ENCODE measurements at places on chromosomes 13 and 19.
A peak's percentile ranks its signal among the peaks of the same experiment; 100 is the strongest.

- peak; percentile 60 for DNase-seq
These were observed 709 bp downstream of the N4BP2L1 start for GRCh38 chr13:32426990-32427851.

DNA sequence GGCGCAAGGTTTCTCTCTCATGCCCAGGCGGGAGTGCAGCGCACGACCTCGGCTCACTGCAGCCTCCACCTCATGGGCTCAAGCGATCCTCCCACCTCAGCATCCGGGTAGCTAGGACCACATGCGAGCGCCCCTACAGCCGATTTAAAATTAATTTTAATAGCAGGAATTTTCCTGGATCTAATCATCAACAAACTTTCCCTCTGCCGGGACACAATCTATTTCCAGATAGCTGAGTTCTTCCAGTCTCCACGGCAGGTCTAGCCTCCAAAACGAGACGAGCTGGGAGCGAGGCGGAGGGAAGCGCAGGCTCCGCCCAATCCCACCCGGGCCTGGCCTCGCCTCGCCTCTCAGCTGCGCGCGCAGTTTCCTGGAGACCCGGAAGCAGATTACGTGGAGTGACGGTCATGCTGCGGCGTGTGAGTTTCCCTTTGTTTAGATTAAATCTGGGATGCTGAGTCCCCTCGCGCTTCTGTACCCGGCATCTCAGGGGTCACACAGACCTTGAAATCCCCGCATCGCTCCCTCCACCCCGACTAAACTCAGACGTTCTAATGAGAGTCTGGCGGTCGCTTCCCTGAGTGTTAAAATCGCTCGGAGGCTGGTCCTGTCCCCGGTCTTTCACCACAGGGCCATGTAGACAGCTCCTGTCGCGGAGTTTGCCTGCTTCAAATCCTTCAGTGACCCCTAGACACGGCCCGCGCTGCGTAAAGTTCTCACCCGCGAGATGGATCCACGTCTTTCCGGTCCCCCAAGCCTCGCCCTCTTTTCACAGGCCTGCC lies at the start of gene ZNF880:
Gene ZNF880 (plus strand): TSS at position 365 of the 782 bp plus-strand sequence. CDS start 43 bp downstream, at position 408.
- peak; percentile 86 for DNase-seq

DNA sequence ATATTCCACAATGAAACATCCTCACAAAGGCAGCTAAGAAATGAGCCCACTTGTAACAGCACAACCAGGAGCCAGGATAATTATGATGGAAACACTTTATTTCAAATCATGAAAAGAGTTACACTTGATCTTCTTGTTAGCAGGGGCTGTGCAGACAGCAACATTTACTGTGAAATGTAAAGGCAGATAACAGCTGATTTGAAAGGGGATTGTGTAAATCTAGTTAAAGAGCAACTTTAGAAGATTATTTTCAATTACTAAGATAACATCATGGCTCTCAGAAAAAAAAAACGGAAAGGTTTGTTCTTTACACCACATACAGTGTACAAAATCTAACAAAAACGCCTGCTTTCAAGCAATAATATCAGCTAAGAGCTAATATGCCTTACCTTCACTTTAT lies 22.4 kb downstream of the ENOX1 start:
- no peak for DNase-seq

- no peak for DNase-seq
These were observed 368.8 kb downstream of the TDRD3 start for GRCh38 chr13:60765700-60766411.

GRCh38 chr19:10006335-10006708 lies 4.0 kb downstream of the COL5A3 start:
- DNase-seq = no peak

GRCh38 chr13:78636495-78636894 lies 22.5 kb downstream of the OBI1 start:
- no peak for DNase-seq

DNA sequence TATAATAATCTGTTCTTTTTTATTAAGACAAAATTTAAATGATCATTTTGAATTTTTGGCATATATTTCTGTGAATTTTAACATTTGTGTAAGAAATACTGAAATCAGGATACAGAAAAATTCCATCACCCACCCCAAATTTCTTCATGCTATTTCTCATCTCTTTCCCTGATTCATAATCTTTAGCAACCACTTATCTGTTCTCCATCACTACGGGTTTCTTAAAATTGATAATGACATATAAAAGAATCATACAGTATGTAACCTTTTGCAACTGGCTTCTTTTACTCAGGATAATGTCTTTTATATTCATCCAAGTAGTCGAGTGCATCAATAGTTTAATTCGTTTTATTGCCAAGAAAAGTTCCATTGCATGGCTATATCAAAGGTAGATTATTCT lies 1627.0 kb downstream of the PCDH9 start:
- no peak for DNase-seq

Data from memory B cell (primary cell).